Effector memory CD4-positive, alpha-beta T cell (primary cell): ENCODE measurements at places on chromosomes 16 and 17.

- DNase-seq = no peak
- no peaks in the 10 kb centered on the region for H3K36me3 ChIP-seq
- H3K27ac ChIP-seq = no peak overlapping the region
These were observed 78.9 kb downstream of the IRX5 start for GRCh38 chr16:55009581-55009980.

GRCh38 chr17:67845374-67845773, 20.1 kb downstream of the BPTF start:
- DNase-seq = no peak
- H3K36me3 ChIP-seq = no peaks in the 10 kb centered on the region
- H3K4me3 ChIP-seq = no peak overlapping the region
- no peak overlapping the region for H3K27ac ChIP-seq
- H3K27me3 ChIP-seq = no peaks in the 10 kb centered on the region

DNA sequence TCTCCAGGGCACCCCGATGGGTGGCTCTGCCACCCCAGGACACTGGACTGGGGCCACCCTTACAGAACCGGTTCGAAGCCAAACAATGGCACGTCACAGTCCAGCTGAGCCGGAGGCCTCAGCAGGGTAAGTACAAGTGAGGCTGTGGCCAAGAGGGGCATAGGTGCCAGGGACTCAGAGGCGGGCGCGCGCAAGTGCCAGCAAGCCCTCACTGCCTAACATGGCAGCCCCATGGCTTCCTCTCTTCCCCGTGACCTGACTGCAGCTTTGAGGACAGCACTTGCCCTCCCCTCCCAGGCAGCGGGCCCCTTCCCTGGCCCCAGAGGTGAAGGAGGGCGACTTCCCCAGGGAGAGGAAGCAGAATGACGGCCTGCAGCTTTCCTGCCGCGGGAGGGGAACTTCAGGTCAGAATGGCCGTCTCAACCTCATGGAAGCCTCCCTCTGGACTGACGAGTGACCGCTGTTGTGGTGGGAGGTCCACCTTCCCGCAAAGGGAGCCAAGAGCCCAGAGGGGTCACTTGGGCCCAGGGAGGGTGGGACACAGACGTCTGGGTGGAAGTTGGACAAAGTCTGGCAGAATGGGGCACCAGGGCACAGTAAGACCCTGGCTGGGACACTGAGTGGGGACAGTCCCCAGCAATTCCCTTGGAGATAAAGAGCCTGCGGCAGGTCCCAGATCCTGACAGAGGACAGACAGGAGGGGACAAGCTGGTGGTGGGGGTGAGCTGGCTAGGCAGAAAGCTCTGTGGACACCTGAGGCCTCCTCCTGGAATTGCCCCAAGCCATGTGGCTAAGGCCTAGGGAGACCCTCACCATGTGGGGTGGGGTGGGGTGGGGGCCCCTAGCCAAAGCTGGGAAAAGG, 52.1 kb upstream of the TOB1 start:
- H3K4me1 ChIP-seq = peaks cover 45% of the 10 kb centered on the region
- H3K27ac ChIP-seq = peak overlapping the region; percentile 75
- no peak overlapping the region for H3K4me3 ChIP-seq

DNA sequence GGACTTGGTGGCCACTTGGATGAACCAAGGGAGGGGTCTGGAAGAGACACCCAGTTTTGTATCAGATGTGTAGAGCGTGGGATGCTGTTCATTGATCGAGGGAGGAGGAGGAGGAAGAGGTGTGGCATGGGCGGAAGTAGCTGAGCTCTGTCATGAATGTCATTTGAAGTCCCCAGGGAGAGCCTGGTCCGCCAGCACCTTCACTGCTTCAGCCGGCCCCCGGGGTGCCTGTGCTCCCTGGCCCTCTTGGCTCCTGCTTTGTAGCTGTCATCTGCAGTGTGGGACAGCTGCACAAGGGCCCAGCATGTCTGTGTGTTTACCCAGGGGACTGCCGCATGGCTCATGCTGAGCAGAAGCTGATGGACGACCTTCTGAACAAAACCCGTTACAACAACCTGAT, 75.4 kb upstream of the RBL2 start:
- H3K27me3 ChIP-seq = no peaks in the 10 kb centered on the region
- DNase-seq = no peak
- no peaks in the 10 kb centered on the region for H3K4me1 ChIP-seq
- no peak overlapping the region for H3K27ac ChIP-seq
- no peaks in the 10 kb centered on the region for H3K36me3 ChIP-seq

GRCh38 chr17:42629411-42630009, 20.0 kb downstream of the TUBG1 start:
- no peaks in the 10 kb centered on the region for H3K36me3 ChIP-seq
- no peak overlapping the region for H3K4me3 ChIP-seq
- no peak for DNase-seq

DNA sequence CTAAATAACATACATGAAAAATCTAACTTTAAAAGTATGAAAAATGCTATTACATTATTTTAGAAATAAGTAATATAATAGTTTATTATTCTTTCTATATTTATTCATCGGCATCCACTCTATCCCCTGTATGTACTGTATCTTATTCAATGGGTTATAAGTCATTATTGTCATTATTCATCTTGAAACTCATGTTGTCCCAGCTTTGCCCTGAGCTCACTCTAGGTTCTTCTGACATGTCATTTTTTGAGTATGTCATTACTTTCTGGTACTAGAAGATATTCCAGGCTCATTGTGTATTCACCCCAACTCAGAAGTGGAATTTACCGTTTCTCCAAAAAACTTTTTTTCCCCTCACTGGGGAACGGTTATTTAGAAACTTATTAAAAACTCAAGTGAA, 53.0 kb upstream of the MNT start:
- no peaks in the 10 kb centered on the region for H3K4me1 ChIP-seq
- no peak for DNase-seq
- no peak overlapping the region for H3K4me3 ChIP-seq
- H3K36me3 ChIP-seq = peaks cover 15% of the 10 kb centered on the region
- H3K27me3 ChIP-seq = no peaks in the 10 kb centered on the region

DNA sequence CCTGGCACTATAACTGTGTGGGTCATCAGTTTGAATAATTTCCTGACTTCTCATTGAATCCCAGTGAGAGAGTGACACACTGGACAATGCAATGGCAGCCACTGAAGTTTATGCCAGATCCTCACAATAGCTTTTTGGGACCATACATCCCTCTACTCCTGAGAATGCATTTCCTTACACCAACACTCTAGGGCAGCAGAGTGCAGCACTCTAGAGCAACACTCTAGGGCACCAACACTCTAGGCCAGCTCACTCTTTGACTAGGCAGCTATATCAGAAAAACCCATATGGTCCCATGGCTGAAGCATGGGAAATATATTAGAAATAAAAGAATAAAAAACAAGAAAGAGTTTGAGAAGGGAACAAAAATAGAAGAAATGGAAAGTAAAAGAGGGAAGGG, 309.2 kb downstream of the MAP2K6 start:
- no peaks in the 10 kb centered on the region for H3K36me3 ChIP-seq
- DNase-seq = no peak
- no peak overlapping the region for H3K27ac ChIP-seq
- no peak overlapping the region for H3K4me3 ChIP-seq

GRCh38 chr16:35585411-35585810, 2126.0 kb downstream of the TP53TG3F start:
- H3K4me3 ChIP-seq = no peak overlapping the region
- no peak for DNase-seq
- no peaks in the 10 kb centered on the region for H3K36me3 ChIP-seq
- H3K27ac ChIP-seq = no peak overlapping the region
- H3K27me3 ChIP-seq = no peaks in the 10 kb centered on the region

DNA sequence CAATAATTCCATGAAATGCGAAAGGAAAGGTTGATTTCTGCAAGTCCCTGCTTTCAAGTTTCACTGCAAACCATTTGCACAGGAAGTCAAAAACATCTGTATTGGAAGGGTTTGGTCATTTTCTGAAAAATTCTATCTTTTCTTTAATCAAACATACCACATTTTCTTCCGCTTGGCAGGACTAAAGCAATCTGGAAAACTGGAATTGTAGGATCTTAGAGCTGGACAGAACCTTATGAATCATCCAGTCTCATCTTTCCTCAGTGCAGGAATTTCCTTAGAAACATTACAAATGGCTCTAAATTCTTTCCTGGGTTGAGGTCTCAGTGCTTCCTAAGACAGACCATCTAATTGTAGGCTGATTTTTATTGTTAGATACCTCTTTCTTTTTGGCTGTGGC, 111.5 kb upstream of the ELAC2 start:
- no peaks in the 10 kb centered on the region for H3K27me3 ChIP-seq
- H3K27ac ChIP-seq = no peak overlapping the region
- H3K36me3 ChIP-seq = no peaks in the 10 kb centered on the region

- H3K4me3 ChIP-seq = no peak overlapping the region
- H3K27ac ChIP-seq = no peak overlapping the region
- no peak for DNase-seq
- H3K27me3 ChIP-seq = no peaks in the 10 kb centered on the region
- no peaks in the 10 kb centered on the region for H3K4me1 ChIP-seq
These were observed 89.5 kb upstream of the TOB1 start for GRCh38 chr17:50955667-50956120.

GRCh38 chr17:57557416-57557815, 187.7 kb downstream of the CCDC182 start:
- no peaks in the 10 kb centered on the region for H3K4me1 ChIP-seq
- DNase-seq = no peak
- H3K4me3 ChIP-seq = no peak overlapping the region
- H3K27ac ChIP-seq = no peak overlapping the region
- no peaks in the 10 kb centered on the region for H3K36me3 ChIP-seq
- H3K27me3 ChIP-seq = no peaks in the 10 kb centered on the region

GRCh38 chr16:87832137-87832527, 37.2 kb downstream of the SLC7A5 start:
- H3K4me1 ChIP-seq = no peaks in the 10 kb centered on the region
- no peak for DNase-seq
- no peak overlapping the region for H3K27ac ChIP-seq
- H3K4me3 ChIP-seq = no peak overlapping the region
- no peaks in the 10 kb centered on the region for H3K27me3 ChIP-seq

DNA sequence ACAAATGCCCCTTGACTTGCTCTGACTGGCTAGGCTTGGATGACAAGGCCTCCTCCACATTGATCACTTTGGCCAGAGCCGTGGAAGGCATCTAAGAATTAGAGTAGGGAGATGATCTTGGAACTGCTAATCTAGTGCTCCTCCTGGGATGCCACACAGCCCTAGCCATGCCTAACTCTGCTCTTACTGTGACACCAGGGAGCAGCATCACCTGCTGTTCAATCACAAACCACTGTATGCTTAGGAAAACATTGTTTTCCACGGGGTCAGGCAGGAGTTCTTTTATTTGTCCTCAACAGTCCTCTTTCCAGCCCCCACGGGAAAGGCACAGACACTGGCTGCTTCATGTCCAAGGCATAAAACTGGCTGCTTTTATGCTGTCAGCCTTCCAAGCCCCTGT, 46.3 kb downstream of the C16orf78 start:
- no peaks in the 10 kb centered on the region for H3K27me3 ChIP-seq
- H3K36me3 ChIP-seq = no peaks in the 10 kb centered on the region
- no peak for DNase-seq
- no peak overlapping the region for H3K27ac ChIP-seq
- H3K4me3 ChIP-seq = no peak overlapping the region

DNA sequence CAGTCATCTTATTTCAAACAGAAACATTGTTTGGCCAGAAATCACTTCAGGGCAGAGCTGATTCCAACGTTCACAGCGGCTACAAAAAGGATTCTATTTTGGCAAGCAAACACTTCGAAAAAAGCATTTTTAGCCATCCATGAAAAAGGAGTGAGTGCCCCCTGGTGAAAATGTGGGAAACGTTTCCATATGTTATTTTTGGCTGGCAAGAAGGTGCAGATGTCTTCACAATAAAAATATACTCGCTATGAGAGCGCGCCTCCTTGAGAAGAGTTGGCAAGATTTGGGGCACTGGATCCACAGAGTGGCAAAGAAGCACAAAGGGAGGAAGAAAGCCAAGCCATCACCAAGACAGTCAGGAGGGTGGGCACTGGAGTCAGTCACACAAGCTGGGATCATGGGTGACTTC, 191.1 kb downstream of the CHD9NB start:
- H3K4me1 ChIP-seq = no peaks in the 10 kb centered on the region
- DNase-seq = no peak
- H3K27me3 ChIP-seq = no peaks in the 10 kb centered on the region

GRCh38 chr16:57534881-57535658, 1.3 kb downstream of the CCDC102A start:
- no peaks in the 10 kb centered on the region for H3K27me3 ChIP-seq
- no peak overlapping the region for H3K4me3 ChIP-seq
- H3K27ac ChIP-seq = peak overlapping the region; percentile 98
- no peaks in the 10 kb centered on the region for H3K36me3 ChIP-seq

GRCh38 chr17:47117386-47117785, 71.7 kb downstream of the CDC27 start:
- H3K27ac ChIP-seq = no peak overlapping the region
- no peaks in the 10 kb centered on the region for H3K27me3 ChIP-seq
- H3K4me1 ChIP-seq = no peaks in the 10 kb centered on the region
- H3K36me3 ChIP-seq = peaks cover 15% of the 10 kb centered on the region
- H3K4me3 ChIP-seq = no peak overlapping the region

DNA sequence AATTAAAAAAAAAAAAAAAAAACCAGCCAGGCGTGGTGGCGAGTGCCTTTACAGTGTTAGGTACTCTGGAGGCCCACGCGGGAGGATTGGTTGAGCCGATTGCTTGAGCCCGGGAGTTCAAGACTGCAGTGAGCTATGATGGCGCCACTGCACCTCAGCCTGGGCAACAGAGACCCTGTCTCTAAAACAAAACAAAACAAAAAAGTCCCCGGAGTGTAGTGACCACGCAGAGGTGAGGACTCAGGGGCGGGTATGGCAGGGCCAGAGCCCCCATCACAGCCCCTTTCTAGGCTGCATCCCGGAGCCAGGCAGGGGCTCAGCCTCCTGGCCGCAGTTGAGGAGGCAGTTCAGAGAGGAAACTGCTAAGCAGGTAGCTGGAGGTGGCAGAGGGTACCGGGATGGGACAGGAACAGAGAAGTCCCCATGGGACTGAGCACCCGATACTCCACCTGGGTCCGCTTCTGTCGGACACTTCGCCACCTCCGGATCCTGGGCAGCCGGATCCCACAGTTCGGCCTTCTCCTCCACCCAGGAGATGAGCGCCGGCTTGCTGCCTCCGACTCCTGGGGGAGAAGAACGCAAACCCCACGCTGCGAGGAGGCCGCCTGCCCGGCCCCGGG, 800 bp downstream of the ZNF747 start:
- peak overlapping the region; percentile 94 for H3K27ac ChIP-seq
- H3K36me3 ChIP-seq = peaks cover 8% of the 10 kb centered on the region
- DNase-seq = no peak
- peaks cover 22% of the 10 kb centered on the region for H3K4me1 ChIP-seq

- DNase-seq = peak; percentile 66
- peak overlapping the region; percentile 72 for H3K4me3 ChIP-seq
- H3K27me3 ChIP-seq = no peaks in the 10 kb centered on the region
- peaks cover 34% of the 10 kb centered on the region for H3K4me1 ChIP-seq
- peak overlapping the region; percentile 89 for H3K27ac ChIP-seq
- peaks cover 3% of the 10 kb centered on the region for H3K36me3 ChIP-seq
These were observed 3.1 kb downstream of the EVI2A start for GRCh38 chr17:31318298-31318801.

DNA sequence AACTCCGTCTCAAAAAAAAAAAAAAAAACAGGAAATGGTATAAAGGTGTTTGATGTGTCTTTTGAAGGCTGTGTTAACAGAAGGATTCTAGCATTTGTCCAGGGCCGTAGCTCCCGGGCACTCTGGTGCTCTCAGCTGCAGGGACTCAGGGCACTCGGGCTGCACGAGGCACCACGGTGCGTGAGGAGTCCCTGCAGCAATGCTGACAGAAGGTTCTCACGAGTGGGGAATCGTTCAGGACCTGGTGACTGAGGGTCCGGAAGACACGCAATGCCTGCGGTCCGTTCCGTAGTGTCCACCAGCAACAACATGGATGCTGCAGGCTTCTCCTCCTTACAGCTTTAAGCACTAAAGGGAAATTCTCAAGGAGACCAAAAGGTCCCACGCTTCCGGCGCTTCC, 12.6 kb upstream of the FAAP100 start:
- H3K4me3 ChIP-seq = no peak overlapping the region
- H3K4me1 ChIP-seq = no peaks in the 10 kb centered on the region
- no peak for DNase-seq
- H3K27me3 ChIP-seq = no peaks in the 10 kb centered on the region
